ENCODE measurements at places on chromosomes 11 and 22. TPM values are rescaled to one million over a fixed set of nuclear protein-coding genes. Genes with fewer than 3 reads are reported as not detected.
A peak's percentile ranks its signal among the peaks of the same experiment; 100 is the strongest.

TRIM29 gene
- total RNA-seq: not detected

NCAPD3 gene
- 94.6 TPM for total RNA-seq

SMCO4 gene
- total RNA-seq: 41.2 TPM

ROBO4 gene
- total RNA-seq: not detected

VSIG10L2 gene
- total RNA-seq: not detected

SLC22A9 gene
- not detected for total RNA-seq

C11orf21 gene
- total RNA-seq: 8.2 TPM

OR51G2 gene
- total RNA-seq: not detected

DNA sequence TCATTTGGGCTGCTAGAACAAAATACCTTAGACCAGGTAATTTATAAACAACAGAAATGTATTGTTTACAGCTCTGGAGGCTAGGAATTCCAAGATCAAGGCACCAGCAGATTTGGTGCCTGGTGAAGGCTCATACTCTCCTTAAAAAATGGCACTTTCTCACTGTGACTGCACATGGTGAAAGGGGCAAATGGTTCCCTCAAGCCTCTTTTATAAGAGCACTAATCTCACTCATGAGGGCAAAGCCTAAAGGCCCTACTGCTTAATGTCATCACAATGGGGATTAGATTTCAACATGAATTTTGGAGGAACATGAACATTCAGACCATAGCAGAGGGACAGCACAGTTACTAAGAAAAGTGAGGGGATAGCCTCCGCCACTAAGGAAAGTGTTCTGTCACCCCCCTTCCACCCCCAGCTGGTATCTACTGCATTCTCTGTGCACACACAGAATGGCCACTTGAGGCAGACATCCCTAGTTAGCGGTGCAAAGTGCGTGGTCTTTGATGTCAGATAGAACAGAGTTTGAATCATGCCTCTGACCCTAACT, 47.2 kb upstream of the CEP295 start:
- no peaks in the 10 kb centered on the region for H3K36me3 ChIP-seq
- H3K4me1 ChIP-seq: no peaks in the 10 kb centered on the region
- no peak overlapping the region for H3K4me3 ChIP-seq
- peaks cover 5% of the 10 kb centered on the region for H3K27me3 ChIP-seq
- no peak overlapping the region for H3K27ac ChIP-seq
- DNase-seq: peak; percentile 44

GRCh38 chr22:40008726-40009291, 14.1 kb downstream of the FAM83F start:
- H3K27me3 ChIP-seq: peaks cover 25% of the 10 kb centered on the region
- H3K4me1 ChIP-seq: peaks cover 13% of the 10 kb centered on the region
- H3K27ac ChIP-seq: no peak overlapping the region
- DNase-seq: no peak

DNA sequence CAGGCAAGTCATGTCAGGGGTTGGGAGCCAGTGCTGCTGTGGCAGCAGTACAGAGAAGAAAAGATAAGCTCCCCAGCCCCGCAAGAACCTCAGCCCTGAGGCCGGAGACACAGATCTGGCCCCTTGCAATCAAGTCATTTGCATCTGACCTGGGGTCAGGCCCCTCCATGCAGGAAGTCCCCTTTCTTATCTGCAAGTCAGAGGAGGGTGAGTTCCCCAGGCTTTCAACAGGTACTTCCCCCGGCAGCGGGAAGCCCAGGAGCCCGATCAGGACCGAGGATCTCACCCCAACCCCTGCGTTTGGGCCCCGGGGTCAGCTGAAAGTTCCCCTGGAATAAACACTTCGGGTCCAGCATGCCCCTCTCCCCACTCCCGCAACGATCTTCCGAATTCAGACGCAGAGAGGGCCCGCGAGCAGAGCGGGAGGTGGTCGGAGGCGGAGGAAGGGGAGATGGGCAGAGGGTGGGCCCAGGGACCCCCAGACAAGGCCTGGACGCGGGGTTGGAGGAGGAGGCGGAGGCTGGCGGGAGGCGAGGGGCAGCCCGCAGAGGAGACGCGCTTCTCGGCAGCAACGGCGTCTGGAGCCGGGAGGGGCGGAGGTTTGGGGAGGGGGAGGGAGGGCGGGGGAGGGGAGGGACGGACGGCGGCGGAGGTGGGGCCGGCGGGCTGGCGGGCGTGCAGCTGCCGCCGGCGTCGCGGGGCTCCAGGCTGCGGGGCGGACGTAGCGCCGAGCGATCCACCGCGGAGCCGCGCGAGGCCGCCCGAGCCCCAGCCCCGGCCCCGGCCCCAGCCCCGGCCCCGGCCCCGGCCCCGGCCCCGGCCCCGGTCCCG, at the start of gene TSPAN18:
Gene TSPAN18, plus strand, starts transcription at position 680 of the 831 bp plus-strand sequence. CDS start 179,455 bp downstream, outside the sequence.
- peak within 1 kb of the TSS; percentile 67 for H3K27ac ChIP-seq
- peaks cover 45% of the 10 kb centered on the region for H3K4me1 ChIP-seq
- H3K36me3 ChIP-seq: no peaks in the 10 kb centered on the region
- DNase-seq: peak; percentile 57
- peak within 1 kb of the TSS; percentile 82 for H3K4me3 ChIP-seq

GRCh38 chr11:59253001-59253400, 40.3 kb upstream of the MPEG1 start:
- DNase-seq: no peak
- H3K27ac ChIP-seq: no peak overlapping the region
- H3K4me3 ChIP-seq: no peak overlapping the region
- no peaks in the 10 kb centered on the region for H3K36me3 ChIP-seq

- no peaks in the 10 kb centered on the region for H3K27me3 ChIP-seq
- H3K4me1 ChIP-seq: peaks cover 27% of the 10 kb centered on the region
- DNase-seq: no peak
- H3K4me3 ChIP-seq: no peak overlapping the region
Measured at GRCh38 chr11:35712533-35712932, 50.0 kb downstream of the TRIM44 start.

DNA sequence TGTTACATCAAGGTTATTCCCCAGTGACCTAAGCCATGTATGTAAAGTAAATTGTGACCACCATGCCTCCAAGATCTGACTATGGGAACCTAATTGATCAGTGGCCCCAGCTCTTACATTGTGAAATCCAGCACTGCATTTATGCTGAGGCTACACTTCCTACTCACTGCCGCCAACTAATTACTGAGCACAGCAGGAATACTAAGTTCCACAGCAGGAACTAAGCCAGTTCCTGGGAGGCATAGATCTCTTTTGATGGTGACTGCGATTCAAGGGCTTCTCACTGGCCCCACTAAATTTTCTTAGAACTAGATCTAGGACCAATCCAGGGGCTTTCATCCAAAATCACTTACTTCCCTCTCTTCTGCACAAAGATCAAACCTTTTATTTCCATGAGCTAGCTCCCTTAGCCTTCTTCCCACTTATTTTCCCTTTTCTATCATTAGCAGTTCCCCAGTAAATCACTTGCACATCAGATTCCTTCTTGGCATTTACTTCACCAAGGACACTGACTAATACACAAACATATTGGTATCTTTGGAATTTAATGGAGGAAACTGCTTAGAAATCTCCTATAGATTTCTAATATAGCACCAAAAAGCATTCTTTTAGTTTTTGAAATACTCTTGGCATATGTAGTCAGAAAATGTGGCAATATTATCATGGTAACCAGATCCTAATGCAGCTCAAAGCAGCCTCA, 46.0 kb downstream of the CNTN5 start:
- H3K27me3 ChIP-seq: no peaks in the 10 kb centered on the region
- DNase-seq: no peak
- no peaks in the 10 kb centered on the region for H3K36me3 ChIP-seq

DNA sequence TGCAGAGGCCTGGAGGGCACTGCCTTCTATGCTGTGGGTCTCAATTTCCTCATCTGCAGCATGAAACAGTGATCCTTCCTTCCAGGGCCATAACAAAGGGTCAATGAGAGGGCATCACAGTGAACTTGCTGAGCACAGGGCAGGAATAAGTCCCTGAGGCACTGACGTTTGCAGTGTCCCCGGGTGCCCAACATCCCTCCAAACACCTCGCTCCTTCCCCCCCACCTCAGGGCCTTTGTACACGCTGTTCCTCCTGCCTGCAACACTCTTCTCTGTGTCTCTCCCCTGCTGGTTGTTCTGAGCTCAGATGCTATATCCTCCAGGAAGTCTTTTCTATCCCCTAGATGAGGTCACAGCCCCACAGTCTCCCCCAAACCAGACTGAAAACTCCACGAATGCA, 59.7 kb upstream of the TCF20 start:
- DNase-seq: no peak
- H3K27ac ChIP-seq: no peak overlapping the region
- H3K4me3 ChIP-seq: no peak overlapping the region
- H3K36me3 ChIP-seq: no peaks in the 10 kb centered on the region

GRCh38 chr11:35066783-35067423, 72.1 kb upstream of the CD44 start:
- peaks cover 36% of the 10 kb centered on the region for H3K4me1 ChIP-seq
- H3K4me3 ChIP-seq: no peak overlapping the region
- peaks cover 20% of the 10 kb centered on the region for H3K36me3 ChIP-seq

DNA sequence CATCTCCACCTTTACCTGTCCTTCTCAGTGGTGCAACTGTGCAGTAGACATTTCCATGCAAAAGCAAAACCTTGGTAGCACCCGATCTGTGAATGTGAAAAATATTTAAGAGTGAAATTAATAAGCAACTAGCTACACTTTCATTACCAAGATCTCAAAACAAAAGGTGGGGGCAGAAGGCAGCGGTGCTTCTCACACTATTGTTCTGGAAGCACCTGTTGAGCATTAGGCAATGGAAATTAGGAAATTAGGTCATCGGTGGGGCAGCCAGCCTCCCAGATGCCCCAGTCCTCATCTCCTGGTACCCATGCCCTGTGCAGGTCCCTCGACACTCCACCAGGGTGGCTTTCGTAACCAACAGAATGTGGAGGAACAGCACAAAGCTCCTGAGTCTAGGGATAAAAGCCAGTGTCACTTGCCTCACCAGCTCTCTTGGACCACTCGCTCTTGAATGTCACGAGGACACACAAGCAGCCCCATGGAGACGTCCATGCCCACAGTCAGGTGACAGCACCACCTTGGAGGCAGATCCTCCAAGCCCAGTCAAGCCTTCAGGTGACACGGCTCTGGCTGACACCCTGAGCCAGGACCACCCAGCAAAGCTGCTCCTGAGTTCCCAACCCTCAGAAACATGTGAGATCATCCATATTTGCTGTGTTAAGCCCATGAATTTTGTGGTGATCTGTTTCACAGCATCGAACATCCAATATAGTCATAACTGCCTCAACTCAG, 3.3 kb downstream of the LTO1 start:
- peaks cover 27% of the 10 kb centered on the region for H3K4me1 ChIP-seq
- H3K27ac ChIP-seq: no peak overlapping the region
- no peak for DNase-seq
- H3K36me3 ChIP-seq: peaks cover 25% of the 10 kb centered on the region

DNA sequence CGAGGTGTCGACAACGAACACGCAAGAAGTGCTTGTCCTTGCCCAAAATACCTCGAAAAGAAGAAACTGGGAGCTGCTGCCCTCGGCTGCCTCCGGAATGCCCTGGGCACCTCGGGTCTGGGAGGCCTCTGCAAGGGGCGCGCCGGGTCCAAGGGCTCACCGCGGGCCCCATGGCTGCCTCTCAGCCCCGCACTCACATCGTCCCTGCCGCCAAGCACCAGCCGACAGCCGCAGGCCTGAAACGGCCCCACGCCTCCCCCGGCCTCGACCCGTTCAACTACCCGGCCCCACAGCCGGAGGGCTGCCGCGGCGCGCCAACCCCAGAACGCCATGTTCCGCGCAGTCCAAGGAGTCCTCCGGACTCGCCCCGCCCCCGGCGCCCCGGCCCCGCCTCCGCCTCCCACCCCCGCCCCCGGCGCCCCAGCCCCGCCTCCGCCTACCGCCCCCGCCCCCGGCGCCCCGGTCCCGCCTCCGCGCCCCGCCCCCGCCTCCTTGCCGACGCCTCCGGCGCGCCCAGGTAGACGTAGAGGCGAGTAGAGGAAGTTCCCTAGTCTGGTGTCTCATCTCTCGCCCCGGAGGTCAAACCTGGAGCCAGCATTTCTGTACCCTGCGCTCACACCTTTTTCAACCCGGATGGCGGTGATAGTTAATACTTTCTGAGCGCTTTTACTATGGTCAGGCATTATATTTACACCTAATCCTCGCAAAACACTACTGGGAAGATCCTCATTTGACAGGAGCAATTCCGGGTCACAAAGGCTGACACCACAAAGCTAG, at the start of gene SIRT3:
Gene SIRT3, minus strand, starts transcription at position 346 of the 777 bp plus-strand sequence. Its CDS starts 14 bp downstream, at position 332.
- peaks cover 40% of the 10 kb centered on the region for H3K4me1 ChIP-seq
- peaks cover 18% of the 10 kb centered on the region for H3K36me3 ChIP-seq
- peak within 1 kb of the TSS; percentile 94 for H3K27ac ChIP-seq
- no peaks in the 10 kb centered on the region for H3K27me3 ChIP-seq
- peak; percentile 88 for DNase-seq
- H3K4me3 ChIP-seq: peak within 1 kb of the TSS; percentile 97

- H3K4me1 ChIP-seq: no peaks in the 10 kb centered on the region
- H3K27ac ChIP-seq: no peak overlapping the region
- DNase-seq: no peak
- no peaks in the 10 kb centered on the region for H3K27me3 ChIP-seq
- no peaks in the 10 kb centered on the region for H3K36me3 ChIP-seq
Measured at GRCh38 chr11:55697817-55698216, 35.8 kb downstream of the OR4C6 start.

DNA sequence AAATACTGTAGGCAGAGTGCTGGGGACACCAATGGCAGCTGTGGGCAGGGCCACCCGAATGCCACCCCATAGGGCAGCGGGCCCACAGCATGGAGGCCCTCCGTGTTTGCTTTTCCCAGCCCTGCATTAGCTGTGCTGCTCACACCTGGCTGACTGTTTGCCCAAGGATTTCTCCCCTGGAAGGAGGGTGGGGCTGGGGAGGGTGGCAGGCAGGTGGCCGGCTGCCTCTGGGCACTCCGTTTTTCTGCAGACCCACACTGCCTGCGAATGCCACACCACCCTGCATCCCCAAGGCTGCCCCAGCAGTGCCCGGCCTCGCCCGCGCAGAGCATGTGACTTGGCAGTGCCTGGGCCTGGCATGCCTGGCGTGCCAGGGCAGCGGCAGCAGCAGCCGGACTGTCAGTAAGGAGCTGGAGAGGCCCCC, 19.6 kb downstream of the DAGLA start:
- no peak for DNase-seq
- H3K4me3 ChIP-seq: no peak overlapping the region
- no peak overlapping the region for H3K27ac ChIP-seq
- no peaks in the 10 kb centered on the region for H3K36me3 ChIP-seq

DNA sequence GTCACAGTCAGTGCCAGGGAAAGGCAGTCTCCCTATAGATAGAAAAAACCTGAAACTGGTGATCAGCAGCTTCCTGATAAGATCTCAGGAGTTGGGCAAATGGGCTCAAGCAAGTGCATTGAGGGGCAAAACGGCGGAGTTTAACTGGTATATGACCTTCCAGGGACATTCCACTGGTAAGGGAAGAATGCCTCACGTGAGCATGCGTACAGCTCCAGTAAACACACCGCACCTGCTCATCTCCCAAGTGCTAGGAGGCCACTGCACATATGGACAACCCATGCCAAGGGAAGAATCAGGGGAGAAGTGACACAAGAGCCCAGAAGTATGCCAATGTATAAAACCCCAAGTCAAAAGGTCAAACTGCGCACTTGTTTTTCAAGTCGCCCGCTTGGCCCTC, 11.6 kb downstream of the HEPHL1 start:
- H3K27me3 ChIP-seq: no peaks in the 10 kb centered on the region
- DNase-seq: no peak
- H3K36me3 ChIP-seq: no peaks in the 10 kb centered on the region
- H3K4me3 ChIP-seq: no peak overlapping the region
- H3K27ac ChIP-seq: no peak overlapping the region

Measured in activated CD4-positive, alpha-beta memory T cell treated with anti-CD3 and anti-CD28 coated beads for 36 hours (primary cell).